ENCODE measurements at places on chromosomes 1 and 21.
A peak's percentile ranks its signal among the peaks of the same experiment; 100 is the strongest.

DNA sequence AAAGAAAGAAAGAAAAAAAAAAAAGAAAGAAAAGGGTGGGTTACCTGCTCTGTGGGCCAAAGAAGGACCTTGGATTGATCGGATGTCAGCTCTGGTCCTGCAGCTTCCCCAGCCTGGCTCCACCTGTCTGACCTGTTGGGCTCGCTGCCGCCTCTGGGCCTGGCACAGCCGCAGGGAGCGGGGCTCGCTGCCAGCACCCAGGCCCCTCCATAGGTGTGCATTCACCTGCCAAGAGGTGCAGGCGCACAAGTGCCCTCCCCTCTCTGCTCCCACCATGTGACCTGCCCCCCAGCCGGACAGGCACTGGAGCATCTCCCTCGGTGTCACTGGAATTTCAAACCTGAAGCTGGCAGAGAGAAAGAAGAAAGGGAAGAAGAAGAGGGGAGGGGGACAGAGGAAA is 33.1 kb upstream of the GPR157 start:
- DNase-seq, result no peak

DNA sequence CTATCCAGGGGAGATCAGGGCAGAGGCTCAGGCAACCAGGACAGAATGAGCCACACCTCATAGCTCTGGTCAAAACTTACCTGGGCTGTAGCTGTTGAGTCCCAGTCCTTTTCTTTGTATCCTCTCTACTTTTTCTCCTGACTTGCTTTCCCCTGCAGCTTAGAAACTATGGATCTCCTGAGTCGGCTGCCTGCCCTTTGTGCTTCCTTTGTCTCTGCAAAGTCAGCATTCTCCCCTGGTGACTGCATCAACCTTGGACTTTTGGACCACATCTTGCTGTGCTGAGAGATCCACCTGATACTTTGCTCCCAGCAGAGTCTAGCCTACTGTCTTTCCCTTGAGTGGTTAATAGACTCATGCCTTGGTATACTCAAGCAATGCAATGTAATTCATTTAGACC is 353.3 kb downstream of the SIPA1L2 start:
- no peak for DNase-seq

DNA sequence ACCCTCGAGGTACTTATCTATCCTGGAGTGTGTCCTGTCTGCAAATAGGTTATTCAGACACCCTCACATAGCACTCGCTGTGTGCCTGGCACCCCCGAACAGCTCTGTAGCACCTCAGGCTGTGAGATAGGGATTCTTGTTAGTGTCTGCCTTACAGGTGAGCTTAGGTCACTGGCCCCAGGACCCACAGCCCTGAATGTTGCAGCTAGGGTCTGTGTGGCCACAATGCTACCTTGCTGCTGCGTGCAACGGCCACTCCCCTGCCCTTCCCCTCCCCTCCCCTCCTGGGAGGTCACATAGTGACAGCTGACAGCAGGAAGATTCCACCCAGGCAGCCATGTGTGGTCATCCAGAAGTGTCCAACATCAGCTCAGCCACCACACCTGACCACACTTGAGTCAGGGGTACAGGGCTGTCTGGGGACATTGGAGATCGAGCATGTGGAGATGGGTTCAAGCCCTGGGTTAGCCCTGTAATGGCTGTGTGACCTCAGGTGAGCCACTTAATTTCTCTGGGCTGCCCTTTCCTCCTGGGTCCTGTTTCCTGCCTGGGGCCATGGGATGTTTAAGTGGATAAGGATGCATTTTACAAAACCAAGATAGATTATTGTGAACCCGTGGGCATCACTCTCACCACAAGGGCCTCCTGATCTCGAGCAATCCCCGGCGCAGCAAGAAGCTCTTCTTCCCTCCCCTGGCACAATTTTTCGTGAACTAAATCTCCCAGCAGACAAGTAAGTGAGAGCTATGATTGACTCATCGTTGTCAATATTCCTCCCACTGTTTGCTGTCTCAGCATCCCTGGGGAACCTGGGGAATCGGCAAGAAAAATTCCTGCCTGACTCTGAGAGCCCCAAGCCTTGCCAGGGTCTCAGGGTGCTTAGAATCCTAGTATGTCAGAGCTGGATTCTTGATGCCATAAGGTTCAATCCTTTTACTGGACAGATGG is 208.7 kb downstream of the PTPRU start:
- DNase-seq, result no peak

- DNase-seq, result peak; percentile 38
Observed at GRCh38 chr1:53919675-53920066, 25.7 kb downstream of the DIO1 start.

GRCh38 chr1:56496158-56496557 is 83.2 kb downstream of the PLPP3 start:
- no peak for DNase-seq

DNA sequence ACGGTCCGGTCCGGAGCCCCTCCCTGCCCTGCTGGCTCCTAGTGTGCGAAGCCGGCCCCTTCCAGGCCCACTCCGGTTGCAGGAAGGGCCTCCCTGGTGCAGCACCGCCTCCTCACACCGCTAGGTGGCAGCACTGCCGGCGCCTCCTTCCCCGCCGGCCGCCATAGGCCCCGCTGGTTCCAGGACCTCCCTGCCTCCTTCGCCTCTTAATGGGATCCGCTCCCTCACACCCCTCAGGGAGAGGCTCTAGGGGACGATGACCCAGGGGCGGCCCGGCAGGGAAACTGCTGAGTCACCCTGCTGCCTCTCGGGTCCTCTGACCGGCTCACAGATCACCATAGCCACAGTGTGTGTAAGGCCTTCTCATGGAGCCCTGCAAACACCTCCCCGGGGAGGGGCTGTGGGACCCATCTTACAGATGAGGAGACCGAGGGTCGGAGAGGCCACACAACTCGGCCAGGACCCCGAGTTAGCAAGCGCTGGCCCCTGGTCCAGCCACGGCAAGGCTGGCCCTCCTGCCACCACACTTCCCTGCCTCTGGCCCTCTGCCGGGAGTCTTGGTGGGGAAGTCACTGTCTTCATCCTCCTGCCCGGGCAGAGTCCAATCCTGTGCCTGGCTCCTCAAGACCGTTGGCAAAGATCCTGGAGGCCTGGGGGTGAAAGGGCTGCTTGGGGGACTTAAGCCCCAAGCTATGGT is 1.6 kb upstream of the AJAP1 start:
- DNase-seq, result peak; percentile 65

DNA sequence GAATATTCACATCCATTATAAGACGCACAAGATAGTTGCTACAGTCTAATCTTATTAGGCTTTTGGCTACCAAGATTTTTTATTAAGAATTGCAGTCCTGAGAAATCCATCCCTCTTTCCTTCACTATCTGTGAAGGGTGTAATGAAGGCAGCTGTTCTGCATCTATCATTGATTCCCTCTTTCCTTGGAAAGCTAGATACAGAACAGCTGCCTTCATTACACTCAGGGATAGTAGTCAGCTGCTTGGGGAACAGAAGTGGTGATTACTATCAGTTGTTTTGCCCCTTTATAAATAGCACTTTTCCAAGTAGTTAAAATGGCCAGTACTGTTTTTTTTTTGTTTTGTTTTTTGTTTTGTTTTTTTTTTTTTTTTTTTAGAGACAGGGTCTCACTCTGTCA is 70.2 kb downstream of the IARS2 start:
- DNase-seq, result no peak

DNA sequence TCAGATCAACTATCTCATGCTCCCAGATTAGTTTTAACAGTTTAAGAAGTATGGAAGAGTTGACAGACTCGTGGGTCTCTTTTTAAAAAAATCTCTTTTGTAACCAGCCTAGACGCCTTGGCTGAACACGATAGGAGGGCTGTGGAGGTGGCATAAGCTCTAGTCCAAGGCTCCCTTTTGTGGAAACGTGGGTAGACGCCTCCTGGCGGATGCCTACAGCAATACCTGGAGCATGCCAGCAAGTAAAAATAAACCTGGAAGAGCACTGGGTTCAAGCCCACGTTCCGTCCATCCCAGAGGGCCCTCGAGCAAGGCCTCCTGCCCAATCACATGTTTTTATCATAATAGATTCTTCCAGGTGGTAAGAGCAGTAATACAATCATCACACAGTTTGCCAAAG is 87.9 kb downstream of the RGS7 start:
- no peak for DNase-seq

DNA sequence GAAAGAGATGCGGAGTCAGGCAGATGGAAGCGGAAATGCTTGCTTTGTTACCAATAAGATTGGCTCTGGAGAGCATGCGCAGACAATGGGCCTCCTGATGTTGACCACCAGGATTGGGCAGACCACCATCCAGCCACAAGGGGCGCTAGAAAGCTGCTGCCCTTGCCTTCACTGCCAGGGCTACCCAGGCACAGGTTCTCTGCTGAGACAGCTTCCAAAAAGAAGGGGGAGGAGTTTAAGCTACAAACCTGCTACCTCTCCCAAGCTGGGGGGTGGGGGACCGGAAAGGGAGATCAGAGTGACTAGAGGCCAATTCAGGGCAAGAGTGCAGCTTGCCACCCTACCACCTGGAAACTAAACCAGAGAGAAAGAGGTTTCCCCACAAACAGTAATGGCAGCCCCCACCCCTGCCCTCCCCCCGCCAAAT is 369.7 kb downstream of the RRAGC start:
- peak; percentile 64 for DNase-seq

DNA sequence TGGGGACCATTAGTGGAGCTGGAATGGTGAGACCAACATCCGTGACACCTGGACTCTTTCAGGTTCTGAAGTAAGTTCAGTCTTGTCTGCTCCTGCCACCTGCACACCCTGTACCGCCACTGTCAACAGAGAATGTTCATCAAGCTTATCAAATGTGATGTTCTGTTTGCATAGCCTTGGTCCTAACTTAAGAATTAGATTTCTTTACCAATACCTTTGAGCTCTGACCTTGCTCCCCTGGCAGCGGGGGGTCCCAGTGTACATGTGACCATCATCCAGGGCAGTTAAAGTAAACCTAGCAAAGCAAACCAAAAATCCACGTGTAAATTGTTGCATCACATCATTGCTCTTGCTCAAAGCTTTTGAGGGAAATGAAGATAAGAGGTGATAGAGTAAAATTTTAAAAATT is 14.5 kb downstream of the SLC25A33 start:
- no peak for DNase-seq

DNA sequence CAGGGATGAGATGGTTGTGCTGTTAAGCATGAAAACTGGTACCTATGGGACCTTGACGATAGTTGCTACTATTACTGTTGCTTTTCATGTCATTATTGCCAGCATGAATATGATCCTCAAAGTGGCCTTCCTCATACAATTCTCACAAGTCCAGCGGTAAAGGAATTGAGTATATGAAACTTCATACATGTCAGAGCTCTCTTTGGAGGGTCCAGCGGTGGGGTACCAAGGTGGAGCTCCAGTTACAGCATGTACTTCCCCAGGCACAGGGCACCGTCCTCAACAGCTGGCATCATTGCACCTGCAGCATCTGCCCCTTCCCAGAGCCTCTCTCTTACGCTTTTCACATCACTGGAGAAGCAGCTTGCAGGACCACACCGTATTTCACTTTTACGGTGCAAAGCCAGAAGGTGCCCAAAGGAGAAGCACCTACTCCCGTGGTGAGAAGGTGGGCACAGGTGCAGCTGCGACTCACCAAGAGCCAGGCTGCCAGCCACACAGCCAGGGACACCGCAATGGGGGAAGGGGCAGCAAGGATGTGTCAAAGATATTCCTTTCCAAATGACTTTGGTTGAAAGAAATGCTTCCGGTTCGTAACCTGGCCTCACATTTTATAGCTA is 166.4 kb upstream of the IRF2BP2 start:
- no peak for DNase-seq

GRCh38 chr1:45412899-45413298 is 72.7 kb upstream of the MUTYH start:
- DNase-seq, result no peak

DNA sequence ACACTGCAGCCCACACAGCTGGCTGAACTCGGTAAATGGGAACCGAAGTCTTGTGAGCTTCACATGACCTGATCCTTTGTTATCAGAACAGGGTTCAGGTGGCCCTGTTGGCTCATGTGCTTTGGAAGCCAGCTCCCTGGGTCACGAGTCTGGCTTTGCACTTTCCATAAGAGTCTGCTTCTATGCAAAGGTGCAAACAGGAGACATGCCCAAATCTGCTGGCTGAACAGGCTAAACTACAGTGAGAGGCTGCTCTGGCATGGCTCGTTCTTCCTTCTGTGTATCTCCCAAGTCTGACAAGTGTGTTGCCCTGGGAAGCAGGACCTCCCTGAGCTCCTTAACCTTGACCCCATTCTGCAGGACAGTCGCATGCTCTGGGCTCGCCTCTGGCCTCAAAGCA is 549.6 kb downstream of the KIF26B start:
- DNase-seq, result no peak

- no peak for DNase-seq
Observed at GRCh38 chr1:92466683-92467352, 19.9 kb downstream of the GFI1 start.

GRCh38 chr1:248818505-248819374 is 7.0 kb downstream of the SH3BP5L start:
- peak; percentile 24 for DNase-seq

DNA sequence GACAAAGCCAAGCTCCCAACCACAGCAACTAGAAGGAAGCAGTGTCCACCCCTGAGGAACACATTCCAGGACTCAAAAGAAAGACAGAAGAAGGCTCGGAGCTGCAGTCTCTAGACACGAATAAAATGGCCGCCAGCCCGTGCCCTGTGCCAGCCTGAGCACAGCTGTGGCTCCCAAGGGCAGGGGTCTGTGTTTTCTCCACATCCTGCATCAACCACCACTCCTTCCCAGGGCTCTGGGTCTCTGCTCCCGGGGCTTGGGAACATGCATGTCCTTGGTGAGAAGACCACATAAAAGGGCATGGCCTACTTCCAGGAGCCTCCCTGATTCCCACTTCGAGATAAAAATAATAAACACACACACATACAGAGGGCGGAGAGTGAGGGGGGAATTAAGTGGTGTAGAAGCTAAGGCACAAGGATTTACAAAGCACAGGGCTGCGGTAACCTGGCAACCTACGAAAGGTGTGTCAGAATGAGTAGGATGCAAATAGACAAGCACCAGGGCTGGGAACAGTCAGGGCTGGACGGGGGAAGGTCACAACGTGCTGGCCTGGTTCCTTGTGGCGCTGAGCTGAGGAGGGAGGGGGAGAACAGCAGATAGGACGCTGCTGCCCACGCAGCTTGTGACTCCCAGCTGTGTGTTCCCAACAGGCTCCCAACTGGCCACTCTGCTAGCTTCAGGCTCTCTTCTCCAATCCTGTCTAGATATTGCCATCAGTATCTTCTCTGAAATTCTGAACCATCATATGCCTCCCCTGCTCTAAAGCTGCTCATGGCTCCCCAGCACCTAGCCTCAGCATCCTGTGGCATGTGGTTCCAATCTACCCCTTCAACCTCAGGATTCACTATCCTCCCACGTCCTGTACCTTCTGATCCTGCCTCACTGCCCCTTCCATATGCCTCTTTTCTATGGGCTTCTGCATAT is 72.5 kb downstream of the CD34 start:
- no peak for DNase-seq
